Stimulated activated CD8-positive, alpha-beta memory T cell treated with anti-CD3 and anti-CD28 coated beads, Interleukin-4, amount 100 ng/mL, for 1 hour (primary cell): ENCODE measurements at places on chromosomes 6 and 20.

GRCh38 chr6:6411115-6411514 is 90.7 kb upstream of the F13A1 start:
- no peak for DNase-seq

GRCh38 chr6:53686355-53686940 is 20.9 kb upstream of the KLHL31 start:
- no peak for DNase-seq

DNA sequence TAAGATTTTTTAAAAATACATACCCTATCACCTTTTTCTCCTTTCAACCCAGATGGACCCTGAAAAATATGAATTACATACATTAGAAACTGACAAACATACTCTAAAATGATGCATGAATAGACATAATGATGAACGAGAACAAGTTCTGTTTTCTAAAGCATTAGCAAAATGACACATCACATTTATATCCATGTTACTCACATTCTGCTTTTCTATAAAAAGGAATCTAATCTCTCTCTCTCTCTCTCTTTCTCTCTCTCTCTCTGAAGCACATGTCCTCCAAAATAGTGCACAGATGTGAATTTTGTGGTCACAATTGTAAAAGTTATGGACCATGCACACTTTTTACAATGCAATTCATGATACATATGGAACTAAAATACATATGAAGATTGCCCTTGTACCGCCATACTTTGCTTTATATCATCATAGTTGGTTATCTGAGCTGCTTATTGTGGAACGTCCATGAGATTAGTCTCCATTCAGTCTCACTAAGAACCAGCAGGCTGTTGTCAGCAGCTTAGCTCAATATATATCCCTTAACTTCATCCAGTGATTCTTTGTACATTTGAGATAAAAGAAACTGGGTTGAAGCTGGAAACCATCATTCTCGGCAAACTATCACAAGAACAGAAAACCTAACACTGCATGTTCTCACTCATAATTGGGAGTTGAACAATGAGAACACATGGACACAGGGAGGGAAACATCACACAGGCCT is 114.2 kb downstream of the COL12A1 start:
- DNase-seq: no peak

GRCh38 chr6:53734473-53735299 is 60.1 kb upstream of the LRRC1 start:
- DNase-seq: no peak

DNA sequence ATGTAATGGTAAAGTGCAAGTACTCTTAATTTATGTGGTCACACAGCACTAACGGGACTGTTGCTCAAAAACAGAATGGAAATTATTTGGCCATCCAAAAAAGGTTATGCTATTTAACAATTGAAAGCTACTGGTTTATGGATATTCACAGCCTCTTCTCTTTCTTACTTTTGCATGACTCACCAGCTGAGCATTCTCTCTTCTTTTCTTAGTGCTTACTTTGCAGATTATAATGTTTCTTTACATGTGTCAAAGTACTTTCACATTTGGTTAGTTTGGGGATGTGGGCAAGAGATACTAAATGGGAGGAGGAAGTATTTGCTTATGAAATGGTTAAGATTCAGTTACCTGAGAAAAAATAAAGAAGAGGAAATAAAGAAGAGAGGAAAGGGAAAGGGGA is 610.5 kb downstream of the HTR1B start:
- DNase-seq: no peak
